ENCODE measurements at places on chromosomes 2 and 18.

GRCh38 chr2:40431600-40431955 lies 20.3 kb downstream of the SLC8A1 start:
- peak; percentile 79 for DNase-seq

DNA sequence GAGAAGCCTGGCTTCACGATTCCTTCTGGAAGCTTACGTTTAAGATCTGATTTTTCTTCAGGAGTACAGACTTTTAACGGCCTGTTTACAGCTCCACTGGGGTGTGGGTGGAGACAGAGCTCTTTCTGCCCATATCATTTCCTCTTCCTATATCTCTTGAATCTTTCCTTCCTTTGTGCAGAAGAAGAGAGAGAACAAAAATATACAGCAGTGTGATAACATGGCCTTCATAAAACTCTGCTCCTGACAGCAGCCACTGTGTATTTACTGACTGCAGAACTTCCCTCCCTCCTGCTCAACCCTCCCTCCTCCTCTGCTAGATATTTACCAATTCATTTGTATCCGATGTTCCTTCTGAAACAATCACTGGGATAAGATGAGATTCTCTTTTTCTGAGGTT lies 34.1 kb upstream of the REEP1 start:
- DNase-seq = no peak

GRCh38 chr2:174217869-174218268 lies 30.5 kb downstream of the OLA1 start:
- DNase-seq = no peak

GRCh38 chr2:169208026-169208425 lies 138.7 kb downstream of the DHRS9 start:
- no peak for DNase-seq

- DNase-seq = no peak
Observed at GRCh38 chr2:188314314-188315054, 22.8 kb downstream of the GULP1 start.

GRCh38 chr2:162123806-162124758 lies 28.0 kb downstream of the GCG start:
- peak; percentile 47 for DNase-seq

DNA sequence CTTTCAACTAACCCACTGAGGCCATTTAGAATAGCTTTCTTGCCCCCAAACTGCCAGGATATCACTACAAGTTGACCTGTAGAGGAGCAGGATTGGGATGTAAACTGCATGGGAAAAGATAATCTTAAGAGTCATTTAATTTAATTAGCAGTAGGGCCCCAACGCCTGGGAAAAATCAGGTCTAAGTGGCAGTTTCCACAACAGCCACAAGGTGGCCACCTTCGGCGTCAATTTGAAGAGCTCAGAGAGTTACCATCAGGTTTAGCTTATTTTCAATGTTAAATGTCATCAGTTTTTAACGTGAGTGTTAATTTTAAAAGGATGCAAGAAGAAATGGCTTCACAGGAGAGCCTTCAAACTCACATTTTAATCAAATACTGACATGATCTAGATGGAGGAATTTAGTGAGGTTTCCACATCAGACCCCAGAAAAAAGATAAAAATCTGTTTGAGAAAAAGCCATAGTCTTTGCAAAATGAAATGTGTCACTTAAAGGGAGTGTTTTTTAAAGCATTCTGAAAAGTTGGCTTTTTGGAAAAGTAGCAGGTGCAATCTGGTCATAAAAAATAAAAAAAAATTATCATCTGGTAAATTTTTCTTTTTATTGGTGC lies 77.3 kb upstream of the UPP2 start:
- DNase-seq = peak; percentile 30

DNA sequence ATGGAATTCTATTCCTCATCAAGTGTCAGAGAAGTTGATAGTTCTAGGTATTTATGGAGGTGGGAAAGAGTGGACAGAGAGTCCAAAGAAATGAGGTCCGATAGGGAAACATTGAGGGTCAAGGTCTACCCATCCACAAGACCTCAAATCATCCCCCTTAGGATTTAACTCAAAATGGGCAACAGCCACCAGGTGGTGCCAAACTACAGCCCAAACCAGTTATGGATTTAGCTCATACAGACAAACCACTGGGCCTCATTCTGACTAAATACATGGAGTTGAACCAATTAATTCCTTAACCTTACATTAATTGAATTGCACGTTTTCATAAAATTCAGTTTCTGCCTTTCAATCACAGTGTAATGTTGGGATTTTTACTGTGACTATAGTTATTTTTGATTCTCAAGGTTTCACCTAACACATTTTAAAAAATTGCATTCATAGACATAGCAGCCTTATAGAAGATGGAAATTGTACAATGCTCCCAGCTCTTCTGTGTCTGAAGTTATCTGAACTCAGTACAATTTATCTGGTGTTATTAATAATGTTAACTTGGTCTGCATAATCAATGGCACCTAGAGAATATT lies 98.2 kb upstream of the HNMT start:
- peak; percentile 10 for DNase-seq

- DNase-seq = no peak
Observed at GRCh38 chr2:189798312-189799029, 14.2 kb downstream of the PMS1 start.

DNA sequence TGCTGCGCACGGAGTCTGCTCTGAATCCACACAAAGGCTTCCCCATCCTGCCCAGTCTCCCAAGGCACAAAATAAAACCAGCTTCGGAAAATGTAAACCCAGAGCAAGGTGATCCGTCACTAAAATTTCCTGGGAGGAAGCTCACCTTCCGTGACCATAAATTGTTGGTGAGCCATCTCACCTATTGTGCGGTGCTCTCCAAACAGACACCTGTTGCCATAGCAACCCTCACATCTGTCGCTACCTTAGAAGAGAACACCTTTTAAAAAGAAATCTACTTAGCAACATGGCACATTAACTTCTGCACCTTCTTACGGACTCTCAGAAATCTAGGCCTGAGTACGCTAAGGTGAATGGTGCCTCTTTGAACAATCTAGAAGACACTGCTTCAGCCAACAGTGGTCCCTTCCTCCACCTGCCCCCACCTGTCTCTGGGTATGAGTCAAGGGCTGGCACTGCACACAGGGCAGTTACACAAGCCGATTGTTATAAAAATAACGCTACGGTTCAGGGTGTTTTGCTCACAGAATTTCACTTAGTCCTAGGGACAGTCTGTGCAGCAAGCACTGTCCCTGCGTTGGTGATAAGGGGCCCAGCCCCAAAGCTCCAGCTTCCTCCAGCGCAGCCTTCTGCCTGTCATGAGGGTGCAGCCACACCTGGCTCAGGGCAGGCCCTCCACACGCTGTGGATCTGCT lies 114.9 kb upstream of the ID2 start:
- DNase-seq = no peak

DNA sequence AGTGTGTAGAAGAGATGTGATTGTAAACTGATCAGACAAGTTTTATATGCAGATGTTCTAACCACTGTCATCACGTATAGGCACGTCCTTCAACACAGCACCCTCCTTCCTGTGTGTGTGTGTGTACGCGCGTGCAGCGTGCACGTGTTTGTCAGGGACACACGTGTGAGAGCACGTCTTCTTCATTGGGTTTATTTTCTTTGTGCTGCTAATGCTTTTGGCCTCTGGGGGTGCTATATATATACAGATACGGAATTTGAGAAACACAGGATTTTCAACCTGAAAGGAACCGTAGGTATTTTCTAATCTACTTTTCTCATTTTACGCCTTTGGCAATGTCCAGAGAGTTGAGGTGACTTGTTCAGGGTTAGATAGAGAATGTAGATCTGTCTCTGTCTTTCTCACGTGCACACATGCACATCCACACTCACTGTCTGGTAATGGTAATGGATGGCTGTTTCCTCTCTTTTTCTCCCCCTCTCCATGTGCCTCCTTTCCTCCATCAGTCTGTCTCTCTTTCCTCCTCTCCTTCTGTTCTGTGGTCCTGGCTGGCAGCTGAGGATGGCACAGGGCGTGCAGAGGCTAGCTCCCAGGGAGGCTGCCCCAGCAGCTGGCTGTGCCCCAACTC lies 13.4 kb upstream of the CELF4 start:
- no peak for DNase-seq

DNA sequence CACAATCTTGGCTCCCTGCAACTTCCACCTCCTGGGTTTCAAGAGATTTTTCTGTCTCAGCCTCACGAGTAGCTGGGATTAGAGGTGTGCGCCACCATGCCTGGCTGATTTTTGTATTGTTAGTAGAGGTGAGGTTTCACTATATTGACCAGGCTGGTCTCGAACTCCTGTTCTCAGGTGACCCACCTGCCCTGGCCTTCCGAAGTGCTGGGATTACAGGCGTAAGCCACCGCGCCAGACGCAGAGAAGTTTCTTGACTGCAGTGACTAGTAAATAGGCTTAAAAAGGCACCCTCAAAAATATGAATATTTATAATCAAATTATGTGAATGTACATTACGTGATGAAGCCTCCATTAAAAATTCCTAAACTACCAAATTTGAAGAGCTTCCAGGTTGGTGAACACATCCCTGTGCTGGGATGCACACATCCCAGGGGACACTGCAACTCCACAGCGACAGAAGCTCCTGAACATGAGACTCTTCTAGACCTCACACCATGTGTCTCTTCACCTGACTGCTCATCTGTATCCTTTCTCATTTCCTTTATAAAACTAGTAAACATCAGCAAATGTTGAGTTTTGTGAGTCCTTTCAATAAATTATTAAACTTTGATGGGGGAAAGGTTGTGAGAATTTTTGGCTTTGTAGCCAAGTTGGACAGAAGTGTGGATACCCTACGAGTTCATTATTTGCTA lies 203.3 kb upstream of the SPOPL start:
- no peak for DNase-seq

GRCh38 chr2:160277151-160277550 lies 77.1 kb upstream of the ITGB6 start:
- DNase-seq = no peak

DNA sequence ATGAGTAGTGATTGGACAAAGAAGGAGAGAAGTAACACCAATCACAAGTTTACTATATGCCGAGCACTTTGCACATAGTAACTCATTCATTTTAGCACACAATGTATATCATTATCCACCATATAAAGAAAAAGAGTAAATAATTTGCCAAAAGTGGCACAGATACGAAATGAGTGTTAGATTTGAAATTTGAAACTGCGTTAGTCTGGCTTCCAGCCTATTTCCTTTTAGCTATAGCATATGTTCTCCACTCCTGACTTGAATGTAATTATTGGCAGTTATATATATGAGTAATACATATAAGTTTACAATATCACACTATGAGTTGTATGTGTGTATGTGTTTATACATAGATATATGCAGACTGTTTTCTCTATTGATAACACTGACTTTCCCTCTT lies 98.6 kb downstream of the NOL4 start:
- DNase-seq = no peak
